ENCODE measurements at places on chromosomes 2 and 18. TPM values are rescaled to one million over a fixed set of nuclear protein-coding genes. Genes with fewer than 3 reads are reported as not detected.

The SYT4 gene
- 0.75 TPM for total RNA-seq

GRCh38 chr2:84906108-84906899 is 848 bp downstream of the TMSB10 start:
- DNase-seq, result peak; percentile 77

DNA sequence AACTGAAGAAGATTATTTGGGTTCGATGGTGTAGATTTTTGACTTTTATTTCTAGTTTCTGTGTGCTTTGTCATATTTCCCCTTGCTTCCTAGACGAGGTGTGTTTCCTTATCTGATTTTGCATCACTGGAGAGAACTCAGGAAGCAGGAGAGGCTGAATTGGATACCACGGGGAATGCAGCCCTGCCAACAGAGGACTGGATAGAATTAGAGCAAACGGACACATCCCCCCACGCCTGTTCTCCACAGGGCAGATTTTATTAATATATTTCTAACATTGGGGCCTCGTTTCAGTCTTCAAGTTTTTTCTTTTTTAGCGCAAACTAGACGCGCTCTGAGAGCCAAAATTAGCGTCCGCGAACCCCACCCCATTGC is 678 bp upstream of the VAPA start:
- DNase-seq, result no peak

- no peak for DNase-seq
Measured at GRCh38 chr2:64054161-64054915, 35.1 kb upstream of the VPS54 start.

The MOGAT1 gene
- total RNA-seq, result 0.25 TPM

The DSC1 gene
- not detected for total RNA-seq

The EFHD1 gene
- total RNA-seq, result 2.7 TPM

The ALK gene
- 0.06 TPM for total RNA-seq

DNA sequence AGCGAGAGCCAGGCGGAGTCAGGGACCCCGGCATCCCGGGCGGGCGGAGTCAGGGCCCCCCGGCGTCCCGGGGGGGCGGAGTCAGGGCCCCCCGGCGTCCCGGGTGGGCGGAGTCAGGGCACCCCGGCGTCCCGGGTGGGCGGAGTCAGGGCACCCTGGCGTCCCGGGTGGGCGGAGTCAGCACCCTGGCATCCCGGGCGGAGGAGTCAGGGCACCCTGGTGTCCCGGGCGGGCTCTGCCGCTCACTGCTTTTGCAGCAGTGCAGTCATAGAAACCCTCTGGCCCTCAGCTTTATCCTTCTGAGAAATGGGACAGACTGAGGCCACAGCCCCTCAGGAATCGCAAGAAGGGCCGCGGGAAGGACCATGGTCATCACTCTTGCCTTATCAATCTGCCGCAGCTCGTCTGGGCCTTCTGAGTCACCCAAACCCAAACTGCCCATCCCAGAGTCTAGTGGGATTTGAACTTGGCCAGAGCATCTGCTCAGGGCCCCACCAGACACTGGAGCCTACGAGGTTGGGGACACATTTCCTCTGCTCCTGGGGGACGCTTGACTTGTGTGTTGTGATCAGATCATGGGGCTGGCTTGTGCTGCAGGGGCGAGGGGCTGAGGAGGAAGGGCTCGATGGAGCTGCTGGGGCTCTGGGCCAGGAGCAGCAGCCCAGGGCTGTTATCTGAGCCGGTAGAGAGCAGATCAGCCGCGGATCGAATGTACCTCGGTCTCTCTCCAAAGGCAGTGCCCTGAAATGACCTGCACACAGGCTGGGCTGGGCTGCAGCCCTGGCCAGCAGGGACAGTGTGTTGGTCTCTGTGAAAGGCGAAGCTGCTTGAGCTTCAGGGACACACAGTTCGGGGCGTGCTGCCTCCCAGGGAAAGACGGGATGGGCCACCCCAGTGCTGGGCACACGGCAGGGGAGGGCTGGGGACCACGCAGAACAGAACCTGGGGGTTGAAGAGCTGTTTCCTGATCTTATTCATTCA is 290.1 kb upstream of the HDAC4 start:
- no peak for DNase-seq

The DTNB gene
- total RNA-seq, result 5.0 TPM

- no peak for DNase-seq
Measured at GRCh38 chr18:31079973-31080372, 22.2 kb downstream of the DSC2 start.

GRCh38 chr2:129193961-129194360 is 785.5 kb upstream of the RAB6C start:
- no peak for DNase-seq

- no peak for DNase-seq
Measured at GRCh38 chr2:131724019-131724418, 196.3 kb downstream of the CCDC74A start.

- DNase-seq, result peak; percentile 40
Measured at GRCh38 chr2:69742322-69742952, 503 bp downstream of the ANXA4 start.

The PTH2R gene
- total RNA-seq, result not detected

- no peak for DNase-seq
Measured at GRCh38 chr18:26650310-26651268, 102.2 kb upstream of the KCTD1 start.

DNA sequence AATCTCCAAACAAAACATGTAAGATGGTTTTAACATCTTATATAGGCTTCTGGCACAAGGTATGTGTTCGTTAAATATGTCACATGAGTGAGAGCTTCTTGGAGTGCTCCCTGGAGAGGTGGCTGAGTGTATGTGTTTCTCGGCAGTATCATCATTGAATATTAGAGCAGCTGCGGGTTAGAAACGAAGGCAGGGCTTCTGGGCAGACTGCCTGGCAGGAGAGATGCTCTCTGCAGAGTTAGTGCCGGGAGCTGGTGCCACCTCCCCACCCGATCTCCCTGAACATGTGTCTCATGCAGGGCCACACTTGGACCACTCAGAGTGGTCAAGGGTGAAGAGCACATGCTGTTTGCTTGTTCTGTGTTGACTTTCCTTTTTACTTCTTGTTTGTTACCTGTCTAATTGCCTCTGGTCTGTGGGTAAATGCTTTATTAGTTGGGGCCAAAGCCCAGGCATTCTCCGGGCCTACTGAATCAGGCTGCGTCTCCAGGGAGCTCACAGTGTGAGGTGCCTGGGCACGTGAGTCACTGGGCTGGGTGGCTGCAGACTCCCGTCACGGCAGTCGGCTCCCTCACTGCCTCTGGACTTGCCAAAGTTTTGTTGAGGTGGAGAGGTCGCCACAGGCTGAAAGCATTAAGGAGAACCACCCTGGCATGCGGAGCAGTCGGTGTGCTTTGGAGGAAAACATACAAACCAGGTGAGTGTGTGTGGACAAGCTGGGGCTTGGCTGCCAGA is 246.6 kb downstream of the FHOD3 start:
- DNase-seq, result no peak

- no peak for DNase-seq
Measured at GRCh38 chr18:80253236-80253635, 5.9 kb upstream of the PARD6G start.

GRCh38 chr2:64311948-64312621 is 141.9 kb upstream of the LGALSL start:
- peak; percentile 75 for DNase-seq

DNA sequence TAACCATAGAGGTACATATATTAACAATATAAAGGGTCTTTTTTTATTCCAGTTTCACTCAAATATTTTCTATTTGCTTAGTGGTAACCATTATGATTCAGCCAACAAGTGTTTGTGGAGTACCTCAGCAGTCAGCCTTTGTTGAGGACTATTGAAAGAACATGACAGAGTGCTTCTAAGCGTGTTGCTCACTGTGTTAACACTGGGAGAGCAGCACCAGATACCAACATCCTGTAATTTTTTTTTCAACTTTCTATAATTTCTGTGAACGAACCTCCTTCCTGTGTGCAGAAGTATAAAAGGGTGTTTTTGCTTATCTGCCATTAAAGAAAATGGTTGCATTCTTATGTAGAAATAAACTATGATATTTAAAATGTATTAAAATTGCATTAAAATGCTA is 239.0 kb downstream of the PHLPP1 start:
- DNase-seq, result no peak

The RMND5A gene
- 64.0 TPM for total RNA-seq

DNA sequence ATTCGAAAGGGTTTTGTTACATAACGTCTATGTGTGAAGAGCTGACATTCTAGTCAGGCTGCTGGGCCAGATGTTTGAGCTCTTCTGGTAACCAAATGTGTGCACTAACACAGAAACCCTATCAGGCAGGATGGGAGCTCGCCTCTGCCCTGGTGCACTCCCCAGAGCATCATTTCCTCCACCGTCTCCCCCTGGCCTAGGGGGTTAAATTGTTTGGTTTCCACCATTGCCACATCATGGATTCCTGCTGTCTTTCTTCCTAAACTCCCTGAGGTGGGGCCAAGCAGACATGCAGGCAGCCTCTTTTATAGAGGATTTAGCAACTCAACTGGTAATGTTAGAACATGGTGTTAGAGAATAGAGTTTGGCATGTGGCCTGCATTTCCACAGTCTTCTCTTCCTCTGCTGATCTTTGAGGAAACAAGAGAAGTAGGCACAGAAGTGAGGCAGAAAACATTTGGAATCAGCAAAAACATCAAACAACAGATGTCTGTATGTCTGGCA is 87.3 kb downstream of the ANTXR1 start:
- DNase-seq, result no peak

GRCh38 chr2:11408959-11409571 is 56.9 kb downstream of the E2F6 start:
- no peak for DNase-seq

- no peak for DNase-seq
Measured at GRCh38 chr2:205617905-205618304, 64.4 kb upstream of the NRP2 start.

The TUBA3E gene
- not detected for total RNA-seq

DNA sequence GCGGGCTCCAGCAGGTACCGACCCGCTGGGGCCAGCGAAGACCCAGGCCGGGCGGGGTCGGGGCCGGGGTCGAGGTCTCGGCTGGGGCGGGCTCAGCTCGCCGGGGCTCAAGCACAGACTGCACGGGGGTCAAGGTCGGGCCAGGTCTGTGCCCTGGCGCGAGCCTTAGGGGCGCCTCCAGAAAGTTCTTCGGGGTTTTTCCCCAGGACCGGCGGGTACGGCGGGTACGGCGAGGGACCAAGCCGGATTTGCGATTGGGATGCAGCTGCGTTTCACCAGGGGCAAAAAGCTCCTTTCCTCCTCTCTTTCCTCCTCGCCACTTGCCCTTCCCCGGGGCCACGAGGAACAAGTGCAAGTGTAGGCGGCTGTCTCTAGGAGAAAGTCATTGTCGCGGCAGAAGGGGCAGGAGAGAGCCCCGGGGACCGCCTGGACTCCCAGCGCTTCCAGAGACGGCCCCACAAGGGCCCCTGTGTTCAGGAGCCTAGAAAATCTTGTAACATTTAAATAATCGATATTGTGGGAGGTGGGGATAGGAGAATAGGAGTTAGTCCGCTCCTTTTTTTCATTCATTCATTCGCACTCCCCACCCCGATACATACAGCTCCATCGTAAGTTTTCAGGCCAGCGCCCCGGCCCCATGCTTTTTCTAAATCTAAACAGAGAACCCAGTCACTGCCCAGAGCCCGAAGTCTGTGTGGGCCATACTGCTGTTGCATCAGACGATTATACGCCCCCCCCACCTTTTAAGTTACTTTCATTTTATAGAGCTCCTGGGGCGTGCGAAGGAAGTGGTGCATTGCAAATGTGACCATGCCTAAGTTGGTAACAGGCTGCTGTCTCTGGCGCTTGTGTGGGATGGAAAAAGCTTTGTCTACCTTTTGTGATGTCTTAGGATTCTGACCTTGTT is 679 bp downstream of the PMAIP1 start:
- peak; percentile 60 for DNase-seq

The CFLAR gene
- 152 TPM for total RNA-seq

The SALL3 gene
- not detected for total RNA-seq

GRCh38 chr2:214830794-214831346 is 21.4 kb upstream of the BARD1 start:
- no peak for DNase-seq

GRCh38 chr2:164954186-164954585 is 1.1 kb downstream of the SLC38A11 start:
- DNase-seq, result no peak

- DNase-seq, result no peak
Measured at GRCh38 chr2:84749442-84749841, 131.4 kb downstream of the TRABD2A start.

The CLEC4F gene
- 0.11 TPM for total RNA-seq

GRCh38 chr2:193988784-193989183 is 1668.2 kb upstream of the SLC39A10 start:
- no peak for DNase-seq

GRCh38 chr18:421247-422155 is 79.0 kb downstream of the COLEC12 start:
- DNase-seq, result no peak

DNA sequence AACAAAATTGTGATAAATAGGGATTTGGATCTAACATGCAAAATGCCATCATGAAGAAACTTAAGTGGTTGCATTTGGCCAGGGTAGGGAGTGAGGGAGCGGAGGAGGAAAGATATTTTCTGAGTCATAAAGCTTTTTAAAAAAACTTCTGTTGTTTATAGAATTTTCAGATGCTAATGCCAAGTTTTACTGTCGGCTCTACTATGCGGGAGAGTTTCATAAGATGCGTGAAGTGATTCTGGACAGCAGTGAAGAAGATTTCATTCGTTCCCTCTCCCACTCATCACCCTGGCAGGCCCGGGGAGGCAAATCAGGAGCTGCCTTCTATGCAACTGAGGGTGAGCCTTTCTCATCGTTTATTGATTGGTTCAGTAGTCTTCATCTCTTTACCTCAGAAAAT is 56.0 kb upstream of the PTH2R start:
- no peak for DNase-seq

- no peak for DNase-seq
Measured at GRCh38 chr2:55163274-55163721, 68.8 kb downstream of the CLHC1 start.

DNA sequence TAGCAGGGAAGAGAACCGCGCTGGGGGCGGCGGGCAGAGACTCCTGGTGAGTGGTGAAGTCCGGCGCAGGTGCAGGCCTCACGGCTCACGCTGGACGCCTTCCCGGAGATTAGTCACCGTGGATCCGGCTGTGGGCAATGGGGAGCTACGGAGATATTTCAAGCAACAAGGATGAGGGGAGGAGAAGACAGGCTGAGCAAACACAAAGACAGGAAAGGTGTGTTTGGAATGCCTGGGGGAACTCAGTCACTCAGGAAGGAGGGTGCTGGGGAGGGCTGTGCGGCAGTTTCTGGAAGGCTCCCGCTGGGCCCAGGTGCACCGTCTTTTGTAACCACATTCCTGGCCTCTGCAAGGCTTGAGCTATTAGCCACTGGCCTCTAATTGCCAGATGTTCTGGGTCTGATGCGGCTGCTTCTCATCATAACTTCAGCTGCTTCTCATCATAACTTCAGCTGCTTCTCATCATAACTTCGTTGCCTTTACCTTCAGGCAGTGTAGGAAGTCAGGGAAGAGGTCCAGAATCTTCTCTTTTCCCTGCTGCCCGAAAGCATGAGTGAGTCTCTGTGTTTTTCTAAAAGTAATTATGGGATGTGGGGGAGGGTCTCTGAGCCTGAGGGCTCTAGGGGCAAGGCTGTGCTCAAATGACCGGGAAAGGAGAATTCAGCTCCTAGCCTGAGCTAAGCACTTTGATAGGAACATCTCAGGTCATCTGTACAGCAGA is 118.9 kb downstream of the PXDN start:
- DNase-seq, result no peak

Measured in left colon (tissue), 2 donors.